ENCODE measurements at places on chromosomes 16 and 17.

DNA sequence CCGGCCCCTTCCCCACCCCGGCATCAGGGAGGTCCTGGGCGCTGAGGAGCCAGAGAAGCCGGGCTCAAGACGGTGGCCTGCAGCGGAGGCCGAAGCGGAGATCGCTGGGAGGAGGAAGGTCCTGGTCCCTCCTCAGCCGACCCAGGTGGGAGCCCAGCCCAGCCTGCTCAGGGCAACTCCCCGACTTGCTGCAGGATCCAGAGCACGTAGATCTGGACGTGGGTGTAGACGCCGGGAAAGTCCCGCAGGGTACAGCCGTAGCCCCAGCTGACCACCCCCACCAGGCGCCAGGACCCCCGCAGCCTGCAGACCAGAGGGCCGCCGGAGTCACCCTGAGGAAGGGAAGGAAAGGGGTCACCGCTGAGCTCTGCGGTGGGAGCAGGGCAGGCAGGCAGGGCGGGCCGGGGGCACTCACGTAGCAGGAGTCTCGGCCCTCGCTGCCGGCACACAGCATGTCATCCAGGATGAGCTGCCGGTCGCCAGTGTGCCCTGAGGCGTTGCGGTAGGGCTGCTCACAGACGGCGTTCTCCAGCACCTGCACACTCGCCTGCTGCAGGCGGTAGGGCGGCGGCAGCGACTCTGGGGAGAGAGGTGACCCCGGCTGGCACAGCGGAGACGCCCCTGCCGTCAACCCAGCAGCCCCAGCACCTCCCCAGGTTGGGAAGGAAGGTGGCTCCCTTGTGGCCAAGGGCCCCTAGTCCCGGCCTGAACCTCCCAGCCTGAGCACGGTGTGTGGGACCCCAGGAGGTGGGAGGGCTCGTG, 5.4 kb downstream of the TPSD1 start:
- no peak for DNase-seq

DNA sequence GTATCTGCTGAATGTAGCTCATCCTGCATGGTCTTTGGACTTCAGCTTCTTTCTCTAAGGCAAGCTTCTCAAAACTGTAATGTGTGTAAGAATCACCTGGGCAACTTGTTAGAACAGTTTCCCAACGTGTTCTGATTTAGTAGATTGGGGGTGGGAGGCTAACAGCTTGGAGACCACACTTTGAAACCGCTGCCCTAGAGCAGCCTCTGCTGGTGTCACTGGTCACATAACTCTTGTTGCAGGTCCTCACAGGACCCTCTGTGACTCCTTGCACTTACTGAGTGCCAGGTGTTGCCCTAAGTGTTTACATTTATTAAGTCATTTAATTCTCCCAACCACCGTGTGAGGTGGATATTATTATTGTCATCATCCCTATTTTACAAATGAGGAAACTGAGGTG, 9.9 kb downstream of the SLC35G3 start:
- DNase-seq: no peak

GRCh38 chr17:63932721-63933120, 590 bp upstream of the CD79B start:
- no peak for DNase-seq

DNA sequence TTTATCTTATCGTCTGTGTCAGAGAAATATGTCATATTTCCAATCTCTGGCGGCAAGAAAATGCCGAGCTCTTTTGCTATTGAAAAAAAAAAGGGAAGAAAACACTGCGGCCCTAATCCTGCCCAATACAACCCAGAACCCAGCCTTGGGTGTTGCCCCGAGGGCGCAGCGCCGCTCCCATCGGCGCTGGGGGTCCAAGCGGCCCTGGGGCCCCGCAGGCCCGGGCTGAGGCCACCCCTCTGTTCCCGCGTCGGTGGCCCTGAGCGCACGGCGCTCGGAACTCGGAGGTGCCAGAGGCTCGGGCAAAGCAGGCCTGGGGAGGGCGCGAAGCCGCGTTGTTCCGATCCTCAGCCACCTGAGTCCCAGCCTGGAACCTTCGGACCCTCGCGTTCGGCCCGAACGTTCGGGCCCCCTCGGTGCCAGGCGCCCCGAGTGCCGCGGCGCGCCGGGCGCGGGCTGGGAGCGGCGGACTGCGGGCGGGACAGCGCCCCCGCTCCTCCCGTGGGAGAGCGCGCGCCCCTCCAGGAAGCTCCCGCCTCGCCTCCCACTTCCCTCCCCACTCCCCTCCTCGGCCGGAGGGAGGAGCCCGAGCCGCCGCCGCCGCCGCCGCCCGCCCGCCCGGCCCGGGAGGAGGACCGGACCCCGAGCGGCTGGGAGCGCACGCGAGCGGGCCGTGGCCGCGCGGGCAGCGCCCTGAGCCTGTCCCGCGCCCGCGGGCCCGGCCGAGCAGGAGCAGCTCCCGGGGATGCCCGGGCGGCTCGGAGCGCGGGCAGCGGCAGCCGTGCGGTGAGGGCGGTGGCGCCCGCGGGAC, at the start of gene CPNE2:
Gene CPNE2, plus strand, starts transcription at position 609 of the 811 bp plus-strand sequence. CDS start 18,160 bp downstream, outside the sequence.
- DNase-seq: no peak

DNA sequence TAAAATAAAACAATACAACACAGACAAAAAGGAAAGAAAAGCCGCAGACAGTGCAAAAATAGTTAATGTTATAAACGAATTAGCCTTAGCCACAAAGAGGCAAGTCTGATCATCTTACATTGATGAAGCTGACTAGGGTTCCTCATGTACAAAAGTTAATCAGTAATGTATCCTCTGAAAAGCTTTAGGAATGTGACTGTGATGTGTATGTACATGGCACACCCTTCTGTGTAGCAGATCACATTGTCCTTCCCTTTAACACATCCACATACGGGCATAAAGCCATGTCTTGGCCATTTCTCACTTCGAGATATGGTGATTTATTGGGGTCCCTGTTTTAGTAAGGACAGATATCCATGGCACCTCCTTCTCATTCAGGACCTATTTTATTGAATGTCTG, 1327.5 kb upstream of the CDH8 start:
- DNase-seq: no peak

GRCh38 chr16:12148120-12148519, 171.6 kb downstream of the SNX29 start:
- no peak for DNase-seq

- DNase-seq: no peak
These were observed 117.4 kb downstream of the IRF8 start for GRCh38 chr16:86016201-86016965.

GRCh38 chr17:47221154-47221553, 12.0 kb downstream of the MYL4 start:
- DNase-seq: no peak

DNA sequence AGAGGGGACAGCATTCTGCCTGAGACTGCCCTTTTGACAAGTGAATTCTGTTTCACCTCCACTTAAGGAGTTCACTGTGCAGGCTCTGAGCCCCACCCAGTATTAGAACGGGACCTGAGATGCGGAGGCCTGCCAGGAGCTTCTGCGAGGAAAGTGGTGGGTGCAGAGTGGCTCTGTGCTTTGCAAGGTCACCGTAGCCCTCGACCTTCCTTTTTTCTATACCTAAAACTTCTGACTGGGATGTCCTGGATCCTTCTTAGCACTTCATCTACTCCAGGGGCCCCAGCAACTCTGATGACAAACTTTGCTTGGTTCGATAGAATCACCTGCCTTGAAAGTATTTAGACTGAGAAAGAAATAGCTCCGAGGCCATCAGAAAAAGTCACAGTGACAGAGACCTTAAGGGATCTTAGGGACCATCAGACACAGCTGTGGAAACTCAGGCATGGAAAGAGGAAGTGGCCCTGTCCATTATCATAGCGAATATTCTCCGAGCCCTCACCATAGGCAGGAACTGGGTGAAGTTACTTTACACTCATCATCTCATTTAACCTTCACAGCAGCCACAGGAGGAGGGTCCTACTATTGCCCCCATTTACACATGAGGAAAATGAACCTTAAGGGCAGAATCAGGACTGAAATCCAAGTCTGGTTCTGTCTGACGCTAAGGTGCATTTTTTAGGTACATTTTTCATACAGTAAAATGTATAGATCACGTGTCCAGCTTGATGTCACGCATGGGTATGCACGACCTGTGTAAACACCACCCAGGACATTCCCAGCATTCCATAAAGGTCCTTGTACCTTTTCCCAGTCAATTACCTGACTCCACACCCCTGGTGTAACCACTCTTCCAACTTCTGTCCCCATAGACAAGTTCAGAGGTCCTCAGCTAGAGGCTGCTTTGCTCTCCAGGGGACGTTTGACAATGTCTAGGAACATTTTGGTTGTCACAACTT, 676 bp upstream of the KRT13 start:
- DNase-seq: no peak

DNA sequence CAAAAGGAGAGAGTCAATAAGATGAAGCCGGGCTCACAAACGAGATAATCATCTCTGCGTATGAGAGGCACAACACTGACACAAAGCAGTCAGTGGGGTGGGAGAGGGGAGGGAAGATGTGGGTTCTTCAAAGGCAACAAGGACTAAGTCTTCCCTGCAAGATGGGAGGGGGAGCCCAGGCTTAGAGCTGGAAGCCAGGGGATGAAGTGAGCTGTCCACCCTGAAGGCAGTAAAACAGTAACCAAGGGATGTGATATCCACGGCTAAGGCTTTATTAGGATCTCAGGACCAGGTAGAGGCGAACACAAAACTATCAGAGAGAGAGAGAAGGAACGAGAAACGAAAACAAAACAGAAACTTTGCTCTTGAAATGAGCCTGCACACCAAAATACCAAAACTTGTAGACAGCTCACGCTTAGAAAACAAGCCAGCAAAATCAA, 115.9 kb downstream of the DYNLRB2 start:
- no peak for DNase-seq

DNA sequence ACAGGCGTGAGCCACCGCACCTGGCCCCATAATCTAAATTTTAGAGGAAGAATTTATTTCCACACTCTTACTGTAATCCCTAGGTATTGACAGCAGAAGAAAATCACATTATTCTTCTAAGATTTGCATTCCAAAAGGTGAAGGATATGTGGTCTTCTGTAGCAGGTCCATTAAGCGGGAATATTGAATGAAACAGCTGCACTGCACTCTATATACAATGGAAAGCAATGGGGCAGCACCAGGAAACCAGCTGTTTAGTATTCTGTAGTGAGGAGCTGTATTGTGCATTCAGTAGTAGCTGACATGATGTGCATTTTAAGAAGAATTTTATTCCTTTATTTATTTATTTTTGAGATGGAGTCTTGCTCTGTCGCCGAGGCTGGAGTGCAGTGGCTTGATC, 49.6 kb downstream of the PSMD12 start:
- no peak for DNase-seq

DNA sequence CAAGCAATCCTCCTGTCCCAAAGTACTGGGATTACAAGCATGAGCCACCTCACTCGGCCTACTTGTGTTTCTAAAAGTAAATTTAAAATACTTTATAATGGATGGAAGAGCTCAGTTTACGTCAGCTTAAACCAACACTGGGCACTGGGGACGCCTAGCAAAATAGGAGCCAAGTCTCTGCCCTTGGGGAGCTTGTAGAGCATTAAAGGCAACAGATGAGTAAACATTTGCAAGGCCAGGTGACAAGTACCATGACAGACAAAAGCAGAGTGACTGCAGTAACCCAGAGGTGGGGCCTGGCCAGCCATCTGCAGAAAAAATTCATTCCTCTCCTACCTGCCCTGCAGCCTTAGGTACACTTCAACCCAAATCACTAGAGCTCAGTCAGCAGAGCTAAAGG, 12.1 kb upstream of the NLK start:
- DNase-seq: peak; percentile 2

GRCh38 chr16:72372087-72373045, 200.4 kb upstream of the PMFBP1 start:
- DNase-seq: no peak

DNA sequence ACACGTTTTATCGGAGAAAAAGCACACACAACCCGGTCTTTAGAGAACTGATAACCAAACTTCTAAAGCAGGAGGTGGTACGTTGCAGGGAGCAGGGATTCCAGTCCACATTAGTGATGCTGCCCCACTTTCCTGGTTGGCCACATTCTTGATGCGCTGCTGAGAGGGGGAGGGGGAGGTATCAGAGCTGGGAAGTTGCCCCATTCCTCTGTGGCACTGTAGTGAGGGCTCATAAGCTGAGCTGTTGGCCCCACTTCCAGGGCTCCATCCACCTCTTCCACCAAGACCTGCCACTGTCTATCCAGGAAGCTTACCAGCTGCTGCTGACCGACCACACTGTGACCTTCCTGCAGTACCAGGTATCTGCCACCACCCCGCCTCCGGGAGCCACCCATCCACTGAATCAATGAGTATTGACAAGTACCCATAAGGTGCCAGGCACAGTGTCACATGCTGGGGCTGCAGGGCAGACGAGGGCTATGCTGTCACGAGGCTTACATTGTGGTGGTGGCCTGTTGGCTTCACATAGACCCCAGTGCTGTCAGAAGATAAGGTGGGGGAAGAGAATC, 1.1 kb downstream of the TSEN54 start:
- DNase-seq: no peak

- DNase-seq: no peak
These were observed 60.3 kb downstream of the CHD9 start for GRCh38 chr16:53115047-53115446.

DNA sequence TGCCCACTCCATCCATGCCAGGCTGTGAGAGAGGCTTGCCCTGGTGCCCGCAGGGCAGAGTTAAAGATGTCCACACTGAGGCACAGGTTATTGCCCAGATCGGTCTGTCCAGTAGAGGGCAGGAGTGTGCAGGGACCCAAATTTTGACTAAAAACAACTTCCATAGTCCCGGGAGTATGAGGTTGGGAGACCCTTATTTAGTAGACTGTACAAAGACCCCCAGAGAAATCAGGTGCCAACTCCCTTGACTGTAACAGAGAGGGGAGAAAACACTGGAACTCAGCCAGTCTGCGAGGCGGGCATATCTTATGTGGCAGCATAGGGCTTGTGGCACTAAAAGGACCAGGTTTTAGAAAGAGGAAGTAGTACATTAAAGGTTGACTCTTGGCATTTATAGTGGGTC, 43.4 kb downstream of the HNF1B start:
- DNase-seq: no peak

GRCh38 chr17:49029801-49030200, 32.6 kb downstream of the IGF2BP1 start:
- DNase-seq: no peak

DNA sequence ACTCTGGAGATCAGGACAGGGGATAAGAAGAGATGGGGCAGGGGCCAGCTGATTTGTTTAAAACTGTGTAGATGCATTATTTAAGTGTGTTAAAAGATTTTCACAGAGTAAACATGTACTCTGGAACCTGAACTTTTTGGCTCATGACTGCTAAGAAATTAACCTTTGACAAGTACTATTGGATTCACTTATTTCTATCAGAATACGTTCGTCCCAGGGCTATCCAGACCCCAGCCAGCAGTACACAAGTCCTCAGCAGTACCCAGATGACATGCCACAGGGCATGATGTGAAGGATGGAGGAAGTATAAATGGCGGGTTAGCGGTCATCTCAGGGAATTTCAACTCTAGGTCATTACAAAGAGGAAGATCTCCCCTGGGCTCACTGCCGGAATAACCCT, 253.7 kb downstream of the STX8 start:
- no peak for DNase-seq

DNA sequence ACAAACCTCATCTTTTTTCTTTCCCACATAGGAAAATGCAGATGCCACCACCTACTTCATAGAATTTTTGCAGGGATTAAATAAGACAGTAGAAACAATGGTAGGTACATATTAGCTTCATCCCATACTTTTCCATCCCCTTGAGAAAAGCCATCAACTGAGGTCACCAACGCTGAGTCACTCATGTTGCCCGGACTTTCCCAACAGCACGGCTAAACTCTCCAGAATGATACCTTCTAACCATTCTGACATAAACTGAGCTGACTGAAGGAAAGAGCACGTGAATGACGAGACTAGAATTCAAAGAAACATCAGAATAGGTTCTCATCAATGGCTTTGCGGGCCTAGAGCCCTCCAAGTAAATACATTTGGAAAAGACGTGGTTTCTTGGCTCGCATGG, 146.0 kb upstream of the RCVRN start:
- no peak for DNase-seq

GRCh38 chr16:67155295-67156142, 4.2 kb downstream of the TRADD start:
- no peak for DNase-seq

All from NCI-H187 (cell line).